ENCODE measurements at places on chromosomes 6 and 20.

DNA sequence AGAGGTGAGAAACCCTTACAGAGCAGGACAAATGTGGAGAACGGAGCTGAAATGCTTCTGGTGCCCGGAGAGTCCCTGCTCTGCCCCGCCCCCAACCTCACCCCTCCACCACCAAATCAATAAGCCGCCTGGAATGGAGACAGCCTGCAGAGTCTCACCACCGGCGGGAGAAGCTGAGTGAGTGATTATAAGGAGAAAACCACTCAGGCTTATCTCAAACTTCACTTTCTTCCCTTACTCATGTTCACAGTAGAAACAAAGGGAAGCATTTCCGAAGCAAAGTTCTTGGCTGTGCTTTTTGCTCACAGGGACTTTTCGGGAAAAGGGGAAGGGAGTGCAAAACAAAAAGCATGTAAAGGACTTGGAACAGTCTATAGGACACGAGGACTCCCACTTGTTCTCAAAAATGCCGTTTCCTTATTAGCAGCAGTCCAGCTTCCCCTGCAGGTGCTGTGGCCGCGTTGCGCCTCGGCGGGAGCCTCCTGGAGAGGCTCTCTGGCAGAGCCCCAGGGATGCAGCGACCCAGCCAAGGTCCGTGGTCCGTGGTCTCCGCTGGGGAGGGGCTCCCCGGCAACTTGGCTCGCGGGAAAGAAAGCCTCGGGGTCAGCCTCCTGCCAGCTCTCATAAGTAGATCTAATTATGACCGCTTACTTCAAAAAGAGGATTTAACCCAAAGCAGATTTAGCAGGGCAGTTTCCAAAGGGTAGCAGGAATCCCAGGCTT is 64.8 kb upstream of the TMEM30A start:
- no peak for DNase-seq

DNA sequence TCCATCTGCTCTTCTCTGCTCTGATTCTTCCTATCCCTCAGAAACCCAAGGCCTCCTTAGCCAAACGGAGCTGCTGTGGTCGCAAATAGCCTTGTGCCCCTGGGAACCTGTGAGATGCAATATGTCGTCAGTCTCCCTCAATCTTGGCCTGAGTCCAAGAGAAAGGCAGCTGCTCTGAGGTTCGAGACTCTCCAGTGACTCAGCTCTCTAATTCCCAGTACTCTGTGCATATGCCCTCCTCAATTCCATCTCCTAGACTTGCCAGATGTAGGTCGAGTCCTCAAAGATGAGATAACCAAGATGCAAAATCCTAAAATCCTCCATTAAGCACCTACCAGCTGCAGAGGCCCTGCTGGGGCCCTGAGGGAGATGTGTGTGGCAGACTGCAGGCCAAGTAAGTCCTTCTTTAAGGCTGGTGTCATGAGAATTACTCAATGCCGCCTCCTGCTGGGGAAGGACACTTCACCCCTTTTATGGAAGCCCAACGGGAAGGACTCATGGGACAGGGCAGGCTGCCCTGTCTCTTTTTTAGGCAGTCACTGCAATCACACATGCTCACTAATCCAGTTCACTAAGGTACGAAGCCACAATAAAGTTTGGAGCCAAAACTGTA is 28.5 kb downstream of the C6orf15 start:
- DNase-seq = peak; percentile 38

- DNase-seq = no peak
Measured at GRCh38 chr6:90448836-90449235, 138.0 kb downstream of the MAP3K7 start.

DNA sequence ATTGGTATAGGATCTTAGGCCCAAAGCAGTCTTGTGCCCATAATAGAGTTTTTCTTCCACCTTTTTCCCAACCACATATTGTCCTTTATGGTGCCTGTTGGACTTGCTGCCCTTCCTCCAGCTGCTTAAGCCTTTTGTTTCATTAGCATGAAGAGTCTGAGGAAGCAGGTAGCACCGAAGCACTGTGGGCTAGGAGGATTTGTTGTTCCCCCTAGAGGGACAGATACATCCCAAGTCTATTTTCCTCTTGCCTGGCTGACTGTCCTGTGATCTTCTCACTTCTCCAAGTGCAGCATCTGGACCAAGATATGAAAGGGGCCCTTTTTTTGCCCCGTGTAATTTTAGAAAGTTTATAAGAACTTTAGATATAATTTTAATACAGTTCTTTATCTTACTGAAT is 50.7 kb upstream of the COL10A1 start:
- DNase-seq = no peak

GRCh38 chr6:150620763-150621162 is 21.1 kb downstream of the PLEKHG1 start:
- no peak for DNase-seq

GRCh38 chr6:136158971-136159370 is 91.1 kb downstream of the MTFR2 start:
- no peak for DNase-seq

DNA sequence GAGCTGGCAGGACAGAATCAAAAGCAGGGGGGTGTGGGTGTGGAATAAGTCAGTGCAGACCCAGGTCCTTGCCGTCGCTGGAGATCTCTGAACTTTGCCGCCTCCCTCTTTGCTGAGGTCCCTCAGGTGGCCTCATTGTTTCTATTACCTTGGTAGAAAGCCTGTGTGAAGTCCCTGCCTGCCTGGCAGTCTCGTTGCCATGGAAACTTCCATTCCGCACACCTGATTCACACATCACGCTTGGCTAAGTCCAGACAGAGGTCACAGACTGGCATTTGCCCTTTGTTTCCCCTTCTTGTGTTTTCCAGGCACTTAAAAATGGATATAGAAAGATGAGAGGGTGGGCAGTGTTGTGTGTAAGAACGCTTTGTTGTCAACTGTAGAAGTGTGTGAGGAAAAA is 260.6 kb downstream of the PRL start:
- DNase-seq = no peak
